ENCODE measurements at places on chromosomes 12 and 14.

- no peak for DNase-seq
These were observed 77.3 kb upstream of the TMTC2 start for GRCh38 chr12:82609234-82609914.

DNA sequence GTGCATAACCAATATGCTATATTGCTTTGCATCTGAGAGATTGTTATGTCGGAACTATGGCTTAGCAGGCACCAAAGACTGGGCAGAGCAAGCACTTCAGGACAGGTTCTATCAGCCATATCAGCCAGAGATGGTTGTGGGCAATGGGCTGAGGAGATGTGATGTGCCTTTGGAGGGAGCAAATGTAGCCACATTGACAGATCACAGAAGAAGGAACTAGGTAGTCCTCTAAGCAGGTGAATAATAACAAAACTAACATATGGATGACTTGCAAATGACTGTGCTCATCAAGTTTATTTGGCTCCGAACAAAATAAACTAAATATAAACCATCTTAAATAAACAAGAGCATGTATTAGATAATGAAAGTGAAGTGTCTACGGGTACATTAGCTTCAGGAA lies 291.7 kb downstream of the RMST start:
- no peak for DNase-seq

- no peak for DNase-seq
These were observed 33.6 kb downstream of the SSH1 start for GRCh38 chr12:108823804-108824203.

GRCh38 chr14:104315169-104315568 lies 176.8 kb downstream of the KIF26A start:
- DNase-seq = no peak

DNA sequence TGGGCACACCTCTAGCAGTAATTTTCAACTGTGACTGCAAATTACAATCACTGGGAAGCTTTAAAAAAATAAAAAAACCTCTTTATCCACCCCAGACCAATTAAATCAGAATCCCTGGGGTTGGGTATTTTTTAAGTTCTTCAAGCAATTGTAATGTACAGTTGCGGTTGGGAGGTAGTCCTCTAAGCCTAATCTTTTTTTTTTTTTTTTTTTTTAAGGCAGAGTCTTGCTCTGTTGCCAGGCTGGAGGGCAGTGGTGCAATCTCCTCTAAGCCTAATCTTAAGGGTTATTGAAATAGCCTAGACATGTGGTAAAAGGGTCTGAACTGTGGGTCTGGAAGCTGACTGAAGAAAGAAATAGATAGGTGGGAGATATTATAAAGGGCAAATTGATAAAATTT lies 230.5 kb downstream of the AKAP6 start:
- peak; percentile 22 for DNase-seq

GRCh38 chr12:110750784-110751461 lies 8.2 kb upstream of the PPP1CC start:
- DNase-seq = peak; percentile 47

- DNase-seq = no peak
These were observed 35.9 kb downstream of the PHLDA1 start for GRCh38 chr12:75995691-75996090.

DNA sequence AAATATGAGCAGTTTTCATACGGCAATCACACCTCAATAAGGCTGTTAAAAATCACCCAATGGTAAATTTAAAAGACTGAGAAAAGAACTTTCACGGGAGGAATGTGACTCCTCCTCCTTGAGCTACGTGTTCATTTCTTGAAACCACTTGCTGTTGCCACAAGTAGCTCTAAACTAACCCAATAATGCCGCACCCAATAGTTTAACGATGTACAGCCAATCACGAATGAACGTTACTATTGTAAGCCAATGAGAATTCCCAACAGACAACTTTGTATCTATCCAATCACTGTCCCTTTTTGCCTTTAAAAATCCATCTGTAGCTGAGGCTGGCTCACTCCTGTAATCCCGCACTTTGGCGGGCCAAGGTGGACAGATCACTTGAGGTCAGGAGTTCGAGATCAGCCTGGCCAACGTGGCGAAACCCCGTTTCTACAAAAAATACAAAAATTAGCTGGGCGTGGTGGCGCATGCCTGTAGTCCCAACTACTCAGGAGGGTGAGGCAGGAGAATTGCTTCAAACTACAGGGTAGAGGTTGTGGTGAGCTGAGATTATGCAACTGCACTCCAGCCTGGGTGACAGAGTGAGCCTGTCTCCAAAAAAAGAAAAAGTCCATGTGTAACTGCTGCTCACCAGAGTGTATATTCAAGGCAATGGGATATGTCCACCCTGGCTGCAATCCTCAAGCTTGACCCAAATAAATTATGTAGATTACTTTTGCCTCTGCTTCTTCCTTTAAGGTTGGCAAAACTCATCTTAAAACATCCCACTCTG lies 24.4 kb upstream of the BTBD6 start:
- DNase-seq = no peak

DNA sequence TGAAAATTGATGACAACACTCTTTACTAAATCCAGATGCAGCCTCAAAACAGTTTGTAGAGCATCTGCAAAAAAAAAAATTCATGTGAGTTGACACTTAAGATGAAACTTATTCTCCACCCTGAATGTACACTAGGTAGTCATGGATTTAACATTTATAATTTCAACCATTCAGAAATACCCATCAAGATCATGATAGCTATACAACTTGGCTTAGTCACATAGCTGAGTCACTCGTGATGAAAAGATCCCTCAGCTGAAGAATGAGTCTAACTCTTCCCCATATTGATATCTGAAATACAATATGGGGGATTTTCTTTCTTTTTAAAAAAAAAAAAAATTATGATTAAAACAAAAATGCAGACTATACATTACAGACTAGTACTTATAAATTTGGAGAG lies 104.8 kb upstream of the PLEKHG7 start:
- DNase-seq = peak; percentile 87

DNA sequence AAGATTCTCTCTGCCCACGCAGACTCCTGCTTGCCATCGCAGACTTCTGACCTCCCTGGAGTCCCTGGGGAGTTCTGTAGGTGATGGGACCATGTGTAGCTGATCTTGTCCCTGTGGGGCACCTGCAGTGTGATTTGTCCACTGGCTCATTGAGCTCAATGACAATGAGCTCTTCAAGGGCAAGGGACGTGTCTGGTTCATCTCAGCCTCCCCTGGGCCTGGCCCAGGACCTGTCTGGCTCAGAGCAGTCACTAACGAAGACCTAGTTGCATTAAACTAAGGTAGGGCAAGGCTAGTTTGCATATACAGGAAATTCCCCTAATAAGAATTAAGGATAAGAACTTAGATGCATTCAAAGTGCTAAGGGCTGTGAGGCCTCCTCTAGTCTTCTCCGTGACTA lies 245.5 kb upstream of the NOS1 start:
- DNase-seq = no peak

GRCh38 chr14:72060460-72060859 lies 128.2 kb downstream of the RGS6 start:
- DNase-seq = no peak

DNA sequence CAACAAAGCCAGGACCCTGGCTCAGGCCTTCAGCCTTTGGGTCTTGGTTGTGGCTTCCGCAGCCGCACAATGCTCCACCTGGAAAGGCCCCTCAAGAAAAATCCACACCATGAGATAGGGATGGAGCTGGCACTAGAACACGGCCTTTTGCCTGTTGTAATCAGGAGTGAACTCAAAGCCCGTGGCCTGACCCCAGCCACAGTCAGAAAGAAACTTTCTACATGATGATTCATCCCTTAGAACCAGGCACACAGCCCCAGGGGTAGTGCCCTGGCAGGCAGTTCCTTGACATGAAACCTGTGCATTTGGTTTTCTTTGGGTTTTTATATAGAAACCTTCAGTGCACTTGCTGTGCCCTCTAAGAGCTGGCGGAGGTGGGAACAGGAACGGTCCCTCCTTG lies 5.1 kb downstream of the CLMN start:
- no peak for DNase-seq

DNA sequence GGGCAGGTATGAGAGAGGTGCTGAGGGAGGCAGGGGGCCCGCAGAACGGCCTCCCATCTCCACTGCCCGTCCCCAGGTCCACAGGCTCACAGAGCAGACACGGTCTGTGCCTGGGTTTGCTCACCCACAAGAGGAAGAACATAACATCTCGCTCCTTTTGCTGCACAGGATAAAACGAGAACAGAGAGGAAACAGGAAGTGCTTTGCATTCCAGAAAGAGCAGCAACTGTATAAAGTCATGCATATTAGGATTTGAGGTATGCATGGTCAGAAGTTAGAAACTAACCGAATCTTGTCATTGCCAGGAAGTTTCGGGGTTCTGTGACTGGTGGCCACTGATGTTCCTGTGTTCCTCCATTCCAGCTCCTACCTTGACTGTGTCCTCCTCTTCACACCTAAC lies 25.0 kb downstream of the NTF3 start:
- DNase-seq = peak; percentile 92

GRCh38 chr12:21788089-21788983 lies 13.8 kb upstream of the KCNJ8 start:
- DNase-seq = no peak

GRCh38 chr12:49728446-49728845 lies 12.9 kb upstream of the TMBIM6 start:
- no peak for DNase-seq

GRCh38 chr14:75847584-75847983 lies 134.2 kb downstream of the TGFB3 start:
- no peak for DNase-seq

GRCh38 chr14:31395572-31396205 lies 24.7 kb downstream of the HEATR5A start:
- DNase-seq = no peak

DNA sequence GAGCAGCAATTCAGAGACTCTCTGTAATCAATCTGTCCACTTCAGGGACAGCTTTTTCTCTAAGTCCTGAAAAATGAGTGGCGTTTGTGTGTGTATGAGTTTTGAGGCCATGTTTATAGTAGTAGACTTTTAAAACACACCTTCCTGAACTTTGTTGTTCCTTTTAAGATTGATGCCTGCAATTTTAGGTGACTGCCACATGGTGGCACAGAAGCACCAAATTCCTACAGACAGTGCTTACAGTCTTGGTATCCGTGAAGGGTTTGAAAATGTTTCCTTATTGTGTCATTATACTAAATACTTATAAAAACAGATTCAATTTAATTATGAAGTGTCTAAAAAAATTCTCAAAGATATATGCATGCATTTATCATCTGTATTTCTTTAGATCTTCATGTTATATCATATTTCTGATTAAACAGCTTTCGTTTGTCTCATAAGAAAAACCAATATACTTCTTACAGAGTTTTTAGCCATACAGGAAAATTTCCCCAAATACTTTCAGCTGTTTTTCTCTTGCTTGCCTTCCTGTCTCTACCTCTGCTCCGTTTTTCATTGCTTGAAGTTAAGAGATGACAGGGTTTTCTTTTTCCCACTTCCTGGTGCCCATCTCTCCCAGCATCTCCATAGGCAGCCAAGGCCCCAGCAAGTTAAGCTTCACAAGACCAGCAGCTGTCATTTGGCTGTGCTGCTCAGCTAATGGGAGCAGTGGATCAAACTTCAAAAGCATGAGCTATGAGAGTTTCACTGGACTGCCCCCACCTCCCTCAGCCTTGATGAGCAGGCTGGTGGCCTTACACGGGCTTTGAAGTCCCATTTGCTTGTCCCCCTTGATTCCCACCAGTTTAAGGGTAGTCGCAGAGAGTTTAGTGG lies 259.6 kb downstream of the AKAP6 start:
- DNase-seq = peak; percentile 64

DNA sequence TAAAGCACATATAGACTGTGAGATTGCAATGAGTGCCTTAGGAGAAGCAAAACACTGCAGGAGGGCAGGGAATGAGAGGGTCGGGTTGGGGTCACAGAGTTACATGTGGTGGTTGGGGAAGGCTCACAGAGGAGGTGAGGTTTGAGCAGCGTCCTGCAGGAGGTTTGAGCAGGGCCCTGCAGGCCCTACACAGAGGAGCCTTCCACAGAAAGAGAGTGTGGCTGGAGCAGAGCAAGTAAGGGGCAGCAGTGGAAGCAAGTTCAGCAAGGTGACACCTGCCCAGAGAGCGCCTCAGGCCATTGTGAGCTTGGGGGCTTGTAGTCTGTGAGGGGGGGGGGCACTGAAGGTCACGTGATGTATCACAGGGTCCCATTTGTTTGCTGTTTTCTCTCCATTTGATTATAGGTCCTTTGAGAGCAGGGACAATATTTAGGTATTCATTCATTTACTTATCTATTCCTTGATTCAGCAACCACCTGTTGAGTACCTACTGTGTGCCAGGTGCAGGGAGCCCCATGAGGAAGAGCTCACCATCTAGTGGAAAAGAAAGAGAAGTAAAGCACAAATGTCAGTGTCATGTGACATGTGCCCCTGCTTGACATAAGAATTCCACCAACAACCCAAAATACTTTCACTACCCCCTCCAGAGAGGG lies 56.6 kb downstream of the GALNT16 start:
- DNase-seq = no peak

DNA sequence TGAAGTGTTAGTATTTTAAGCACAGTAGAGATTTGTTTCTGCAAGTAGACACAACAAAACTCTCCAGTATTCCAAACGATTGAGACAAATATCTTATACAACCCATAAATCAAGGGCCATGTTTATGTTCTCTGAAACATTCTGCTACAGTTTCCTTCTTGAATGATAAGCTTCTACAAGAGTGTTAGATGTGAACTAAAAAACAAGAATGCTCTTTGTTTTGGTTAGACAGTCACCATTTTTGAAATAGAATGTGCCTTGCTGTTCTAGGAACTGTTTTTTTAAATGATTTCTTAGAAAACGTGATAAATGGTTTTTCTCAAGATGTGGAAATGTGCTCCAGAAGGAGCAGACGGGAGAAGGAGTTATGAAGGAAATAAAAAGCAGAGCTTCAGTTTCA lies 1656.3 kb upstream of the FLRT2 start:
- DNase-seq = no peak

GRCh38 chr14:88481794-88482193 lies 73.0 kb downstream of the PTPN21 start:
- no peak for DNase-seq

GRCh38 chr12:6752921-6753771 lies at the start of gene MLF2:
Gene MLF2 (minus strand): TSS chr12:6753141. CDS start chr12:6752334, 807 bp downstream.
- DNase-seq = peak; percentile 100

DNA sequence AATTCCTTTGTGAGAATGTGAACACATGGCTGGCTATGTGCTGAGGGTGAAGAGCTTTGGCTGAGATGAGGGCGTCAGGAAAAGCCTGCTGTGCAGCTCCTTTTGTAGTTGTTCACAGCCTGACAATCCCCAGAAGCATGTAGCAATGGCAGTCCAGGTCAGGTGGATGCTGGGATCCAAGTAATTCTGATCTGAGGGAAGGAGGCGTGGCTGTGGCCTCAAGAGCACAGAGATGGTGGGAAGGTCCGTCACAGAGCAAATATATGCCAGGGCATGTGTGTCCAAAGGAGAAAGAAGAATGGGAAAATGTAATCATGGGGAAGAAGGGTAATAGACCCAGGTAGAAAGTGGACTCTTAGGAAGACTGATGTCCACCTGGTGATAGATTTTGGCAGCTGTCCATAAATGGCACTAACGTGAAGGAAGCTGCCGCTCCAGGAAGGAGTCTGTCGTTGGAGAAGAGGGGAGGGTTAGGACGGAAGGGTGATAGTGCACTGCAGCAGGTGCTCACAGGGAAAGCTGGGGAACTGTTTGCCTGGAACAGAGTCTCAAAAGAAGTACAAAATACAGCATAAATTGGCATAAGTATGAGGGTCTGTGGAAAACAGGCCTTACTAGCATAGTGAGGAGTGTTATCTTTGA lies 13.8 kb downstream of the MGST1 start:
- no peak for DNase-seq

All from fibroblast of skin of right biceps (primary cell).